ENCODE measurements at places on chromosomes 1 and 21.

- DNase-seq = peak; percentile 84
These were observed 52.2 kb downstream of the KIRREL1 start for GRCh38 chr1:158045639-158046038.

- DNase-seq = no peak
These were observed 2.0 kb downstream of the MAPKAPK2 start for GRCh38 chr1:206686478-206687249.

DNA sequence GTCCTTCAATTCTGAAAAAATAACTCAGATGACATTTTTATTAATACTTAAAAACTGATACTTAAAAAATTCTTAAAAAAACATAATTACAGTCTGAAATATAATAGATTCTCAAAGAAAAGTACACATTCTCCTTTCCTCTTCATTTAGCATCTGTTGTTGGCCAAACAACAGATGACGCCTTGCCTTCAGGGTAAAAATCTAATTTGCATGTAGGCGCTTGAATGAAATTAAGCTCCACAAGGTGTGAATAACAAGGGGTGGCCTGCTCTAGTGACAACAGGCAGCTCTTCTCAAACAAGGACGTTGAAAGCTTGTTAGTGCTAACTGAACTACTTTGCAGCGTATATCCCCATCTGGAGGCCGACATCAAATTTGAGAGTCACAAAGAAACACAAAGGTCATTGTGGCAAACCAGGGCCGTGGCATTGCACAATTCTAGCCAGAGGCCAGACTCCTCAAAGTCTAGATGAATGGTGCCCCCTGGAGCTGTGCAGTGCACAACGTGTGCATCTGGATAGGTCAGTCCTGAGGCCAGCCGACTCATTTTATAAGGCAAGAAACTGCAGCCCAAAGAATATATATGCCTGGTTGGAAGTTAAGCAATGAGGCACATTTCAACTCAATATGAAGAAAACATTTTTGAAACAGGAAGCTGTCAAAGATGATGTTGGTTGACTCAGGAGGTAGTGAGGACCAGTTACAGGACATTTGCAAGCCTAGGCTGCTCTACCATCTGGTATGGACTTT, 459.2 kb upstream of the RUNX1 start:
- peak; percentile 95 for DNase-seq

- DNase-seq = no peak
These were observed 765.5 kb upstream of the PRMT6 start for GRCh38 chr1:106290805-106291501.

DNA sequence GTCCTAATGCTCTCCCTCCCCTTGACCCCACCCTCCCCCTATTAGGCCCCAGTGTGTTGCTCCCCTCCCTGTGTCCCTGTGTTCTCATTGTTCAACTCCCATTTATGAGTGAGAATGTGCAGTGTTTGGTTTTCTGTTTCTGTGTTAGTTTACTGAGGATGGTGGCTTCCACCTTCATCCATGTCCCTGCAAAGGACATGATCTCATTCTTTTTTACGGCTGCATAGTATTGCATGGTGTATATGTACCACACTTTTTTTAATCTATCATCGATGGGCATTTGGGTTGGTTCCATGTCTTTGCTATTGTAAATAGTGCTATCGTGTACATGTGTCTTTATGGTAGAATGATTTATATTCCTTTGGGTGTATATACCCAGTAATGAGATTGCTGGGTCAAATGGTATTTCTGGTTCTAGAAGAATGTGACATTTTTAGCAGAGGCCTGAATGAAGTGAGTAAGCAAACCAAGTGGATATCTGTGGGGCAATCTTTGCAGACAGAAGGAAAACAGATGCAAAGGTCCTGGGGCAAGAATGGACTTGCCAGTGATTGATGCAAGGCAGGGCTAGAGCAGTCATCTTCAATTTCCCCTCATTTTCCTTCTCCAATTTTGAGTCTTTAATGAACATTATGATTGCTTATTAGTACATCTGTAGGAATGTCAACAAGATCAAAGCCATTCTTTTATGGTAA, 50.2 kb downstream of the UBE4B start:
- no peak for DNase-seq

- DNase-seq = peak; percentile 95
These were observed 1.6 kb upstream of the ENO1 start for GRCh38 chr1:8879922-8880676.

- no peak for DNase-seq
These were observed 55.9 kb upstream of the SEC16B start for GRCh38 chr1:178025613-178026356.

DNA sequence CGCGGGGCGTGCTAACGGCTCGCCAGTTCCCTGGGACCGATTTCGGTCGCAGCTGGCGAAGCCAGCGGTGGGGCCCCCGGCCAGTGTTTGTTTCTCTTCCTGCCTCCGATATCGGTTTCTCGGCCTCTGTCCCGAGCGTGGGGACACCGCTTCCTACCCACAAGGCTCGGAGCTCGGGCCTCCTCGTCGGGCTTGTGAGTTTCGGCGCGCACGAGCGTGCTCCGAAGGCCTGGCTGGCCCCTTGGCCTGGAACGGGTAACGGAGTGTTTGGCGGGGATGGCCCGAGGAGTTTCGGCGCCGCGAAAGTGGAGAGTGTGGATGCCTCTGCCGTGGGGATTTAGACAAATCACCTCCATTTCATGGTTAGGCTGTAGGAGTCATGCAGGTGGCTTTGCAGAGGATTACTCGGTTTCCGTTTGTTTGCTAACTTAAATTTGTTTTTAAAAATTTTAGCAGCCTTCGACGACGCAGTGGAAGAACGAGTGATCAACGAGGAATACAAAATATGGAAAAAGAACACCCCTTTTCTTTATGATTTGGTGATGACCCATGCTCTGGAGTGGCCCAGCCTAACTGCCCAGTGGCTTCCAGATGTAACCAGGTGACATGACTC, 559 bp downstream of the RBBP4 start:
- no peak for DNase-seq

DNA sequence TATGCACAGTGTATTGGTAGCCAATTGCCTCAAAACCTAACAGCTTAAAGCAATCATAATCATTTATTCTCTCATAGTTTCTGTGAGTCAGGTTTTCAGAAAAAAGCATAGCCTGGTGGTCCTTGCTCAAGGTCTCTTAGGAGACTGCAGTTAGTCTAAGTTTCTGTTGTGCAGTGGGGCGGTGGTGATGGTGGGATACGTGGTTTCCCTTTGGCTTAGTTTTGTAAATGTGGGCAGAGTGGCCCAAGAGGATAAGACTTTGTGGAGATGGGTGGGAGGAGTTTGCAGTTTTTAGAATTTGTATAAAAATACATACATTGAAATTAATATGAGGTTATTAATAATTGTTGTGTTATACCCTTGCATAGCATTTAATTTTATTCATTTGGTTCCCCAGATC, 68.6 kb downstream of the NOS1AP start:
- no peak for DNase-seq

DNA sequence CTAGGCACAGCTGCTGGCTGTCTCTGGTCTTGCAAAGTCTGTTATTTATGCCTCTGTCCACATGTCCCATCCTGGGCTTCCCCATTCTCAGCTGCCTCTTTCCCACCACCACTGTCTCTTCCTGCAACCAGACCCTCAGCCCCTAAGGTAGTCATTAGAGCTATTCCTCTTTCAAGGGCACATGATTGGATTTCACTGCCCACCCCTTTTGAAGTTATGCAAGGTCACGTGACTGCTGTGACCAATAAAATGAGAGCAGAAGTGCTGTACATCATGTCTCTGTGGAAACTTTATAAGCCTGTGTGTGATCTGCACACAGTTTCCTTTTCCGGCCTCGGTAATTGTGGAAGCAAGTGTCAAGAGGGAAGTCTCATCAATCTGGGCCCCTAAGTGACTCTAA, 136.6 kb upstream of the HMGB4 start:
- DNase-seq = no peak

DNA sequence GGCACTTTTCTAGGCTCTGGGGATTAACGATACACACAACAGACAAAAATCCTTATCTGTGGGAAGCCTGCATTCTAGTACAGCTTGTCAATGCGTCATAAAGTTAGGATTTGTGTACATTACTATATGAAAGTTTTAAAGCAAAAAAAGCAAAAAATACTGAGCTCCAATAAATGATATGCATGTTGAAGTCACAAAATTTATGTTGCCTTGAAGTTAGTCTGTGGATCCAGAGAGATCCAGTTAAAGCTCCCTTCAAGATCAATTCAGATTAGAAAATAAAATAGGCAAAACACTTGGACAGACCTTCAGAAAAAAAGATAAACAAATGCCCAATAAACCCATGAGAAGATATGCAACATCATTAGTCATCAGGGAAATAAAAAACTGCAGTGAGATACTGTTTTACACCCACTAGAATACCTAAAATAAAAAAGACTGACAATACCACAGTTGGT, 33.1 kb upstream of the KCNQ4 start:
- DNase-seq = peak; percentile 69

GRCh38 chr21:35468991-35469390, 419.9 kb upstream of the RUNX1 start:
- no peak for DNase-seq

DNA sequence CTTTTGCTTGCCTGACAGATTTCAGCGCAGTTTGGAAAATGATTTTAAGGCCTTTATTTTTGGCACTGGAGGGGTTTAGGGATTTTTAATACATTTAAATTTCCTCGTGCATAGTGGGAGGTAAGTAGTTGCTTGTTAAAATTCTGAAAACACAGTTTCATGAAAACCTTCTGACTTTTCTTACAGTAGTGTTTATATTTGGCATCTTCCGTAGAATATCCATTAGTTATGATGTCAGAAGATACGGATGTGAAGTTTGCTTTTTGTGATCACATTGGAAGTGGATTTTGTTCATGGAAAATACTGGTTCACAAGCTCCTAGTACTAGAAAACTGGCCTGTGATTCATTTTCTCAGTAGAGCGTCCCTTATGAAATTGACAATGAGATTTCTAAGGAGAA, 1.3 kb downstream of the RABGAP1L start:
- no peak for DNase-seq

DNA sequence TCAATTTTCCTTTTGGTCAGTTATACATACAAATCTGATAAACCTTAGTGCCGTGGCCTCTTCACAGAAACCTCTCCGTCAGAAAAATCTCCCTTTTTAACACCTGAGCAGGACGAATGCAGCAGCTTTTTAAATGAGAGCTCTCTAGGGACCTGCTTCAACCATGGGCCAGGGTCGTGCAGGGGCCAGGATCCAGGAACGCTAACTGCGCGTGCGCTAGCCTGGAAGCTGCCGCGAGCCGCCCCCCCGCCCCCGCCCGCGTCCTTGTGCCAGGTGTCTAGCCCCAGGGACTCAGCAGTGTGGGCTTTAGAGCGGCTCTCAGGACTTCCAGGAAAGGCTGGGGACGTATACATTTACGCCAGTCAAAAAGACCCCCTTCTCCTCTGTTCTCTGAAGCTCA, 136.8 kb upstream of the FMN2 start:
- no peak for DNase-seq

Data from M059J (cell line).